A673 (cell line): ENCODE measurements at places on chromosomes 12 and 14. TPM values are rescaled to one million over a fixed set of nuclear protein-coding genes. Genes with fewer than 3 reads are reported as not detected.

Gene SYNE3
- 6.3 and 6.4 TPM in 2 replicates for total RNA-seq

DNA sequence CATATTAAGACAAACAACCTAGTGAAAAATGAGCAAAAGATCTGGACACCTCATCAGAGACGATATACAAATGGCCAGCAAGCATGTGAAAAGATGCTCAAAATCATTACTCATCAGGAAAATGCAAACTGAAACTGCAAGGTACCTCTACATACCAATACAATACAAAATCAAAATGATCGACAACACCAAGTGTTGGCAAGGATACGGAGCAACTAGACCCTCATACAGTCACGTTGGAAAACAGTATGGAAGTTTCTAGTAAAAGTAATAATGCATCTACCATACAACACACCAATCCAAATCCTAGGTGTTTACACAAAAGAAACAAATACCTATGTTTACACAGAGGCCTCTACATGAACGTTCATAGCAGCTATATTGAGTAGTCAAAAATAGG lies 99.9 kb downstream of the IPO8 start:
- H3K36me3 ChIP-seq, result no peaks in the 10 kb centered on the region
- no peaks in the 10 kb centered on the region for H3K27me3 ChIP-seq
- H3K4me3 ChIP-seq, result no peak overlapping the region
- no peak overlapping the region for H3K27ac ChIP-seq
- no peak for DNase-seq
- H3K4me1 ChIP-seq, result peaks cover 17% of the 10 kb centered on the region

Gene PTPRQ
- total RNA-seq, result 0.09 and 0.15 TPM in 2 replicates

Gene C12orf60
- total RNA-seq, result 1.9 and 2.2 TPM in 2 replicates

DNA sequence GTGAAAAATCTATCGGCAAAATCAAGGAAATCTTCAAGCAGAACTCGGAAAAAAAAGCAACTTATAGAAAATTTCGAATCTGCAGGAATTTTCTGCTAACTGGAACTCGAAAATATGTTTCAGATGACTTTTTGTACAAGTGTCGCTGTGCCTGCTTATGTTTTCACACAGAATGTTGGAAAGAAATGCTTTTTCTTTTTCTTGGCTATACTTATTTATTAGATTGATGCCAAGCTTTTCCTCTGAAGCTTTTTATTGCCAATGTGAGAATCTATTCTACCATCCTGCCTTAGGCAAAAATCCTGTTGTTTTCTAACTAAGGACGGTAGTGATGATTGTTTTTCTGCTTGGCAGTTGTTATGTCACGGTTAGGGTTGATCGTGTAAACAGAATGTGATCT lies 65.8 kb downstream of the TRHDE start:
- H3K4me3 ChIP-seq, result no peak overlapping the region
- peaks cover 20% of the 10 kb centered on the region for H3K4me1 ChIP-seq
- no peaks in the 10 kb centered on the region for H3K36me3 ChIP-seq
- no peak overlapping the region for H3K27ac ChIP-seq

Gene CFL2
- total RNA-seq, result 89.4 and 92.7 TPM in 2 replicates

DNA sequence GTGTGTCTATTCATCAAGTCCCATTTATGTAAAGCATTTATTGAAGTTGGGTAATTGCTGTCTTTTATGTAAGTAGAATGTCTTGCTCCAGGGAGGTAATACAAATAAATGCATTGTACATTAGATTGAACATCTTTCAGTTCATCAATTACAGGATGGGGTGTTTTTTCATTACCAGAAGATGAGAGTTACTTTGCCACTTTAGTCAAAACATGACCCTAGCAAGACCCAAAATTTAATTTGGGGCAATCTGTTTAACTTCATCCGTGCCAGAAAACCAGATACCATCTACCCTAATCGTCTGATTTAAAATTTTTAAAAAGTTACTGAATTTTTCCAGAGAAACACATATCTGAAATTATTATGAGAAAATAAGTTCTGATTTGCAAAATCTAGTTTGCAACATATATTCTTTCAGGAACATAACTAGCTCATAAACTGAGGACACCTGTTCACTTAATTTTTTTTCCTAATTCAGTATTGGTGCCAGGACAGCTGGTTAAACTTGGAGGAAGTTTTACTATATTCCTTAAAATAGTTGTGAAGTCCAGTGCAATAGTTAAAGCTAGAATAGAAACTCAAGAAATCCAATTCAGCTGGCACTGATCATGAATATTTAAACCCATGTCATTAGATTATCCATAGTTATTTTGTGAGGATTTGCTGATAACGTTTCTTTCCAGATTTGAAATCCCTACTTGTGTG lies 114.5 kb downstream of the SRGAP1 start:
- H3K4me1 ChIP-seq, result peaks cover 19% of the 10 kb centered on the region
- no peaks in the 10 kb centered on the region for H3K36me3 ChIP-seq
- H3K27me3 ChIP-seq, result no peaks in the 10 kb centered on the region
- DNase-seq, result no peak
- H3K4me3 ChIP-seq, result no peak overlapping the region

DNA sequence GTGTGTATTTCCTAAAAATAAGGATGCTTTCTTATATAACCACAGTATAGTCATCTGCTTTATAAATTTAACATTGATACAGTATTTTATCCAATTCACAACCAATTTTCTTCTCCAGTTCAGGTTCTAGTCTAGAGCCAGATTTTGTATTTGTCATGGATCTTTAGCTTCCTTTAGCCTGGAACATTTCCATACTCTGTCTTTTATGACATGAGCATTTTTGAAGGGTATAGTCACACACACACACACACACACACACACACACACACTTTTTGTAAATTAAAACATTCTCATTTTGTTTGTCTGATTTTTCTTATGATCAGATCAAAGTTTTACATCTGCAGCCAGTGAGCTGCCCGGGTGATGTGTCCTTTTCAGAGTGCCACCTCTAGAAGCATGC lies 25.4 kb downstream of the CGRRF1 start:
- no peaks in the 10 kb centered on the region for H3K27me3 ChIP-seq
- H3K4me3 ChIP-seq, result no peak overlapping the region
- H3K4me1 ChIP-seq, result peaks cover 7% of the 10 kb centered on the region
- no peak for DNase-seq

GRCh38 chr14:104282332-104283196 lies 144.2 kb downstream of the KIF26A start:
- H3K27ac ChIP-seq, result no peak overlapping the region
- DNase-seq, result no peak
- no peak overlapping the region for H3K4me3 ChIP-seq
- H3K4me1 ChIP-seq, result peaks cover 25% of the 10 kb centered on the region

DNA sequence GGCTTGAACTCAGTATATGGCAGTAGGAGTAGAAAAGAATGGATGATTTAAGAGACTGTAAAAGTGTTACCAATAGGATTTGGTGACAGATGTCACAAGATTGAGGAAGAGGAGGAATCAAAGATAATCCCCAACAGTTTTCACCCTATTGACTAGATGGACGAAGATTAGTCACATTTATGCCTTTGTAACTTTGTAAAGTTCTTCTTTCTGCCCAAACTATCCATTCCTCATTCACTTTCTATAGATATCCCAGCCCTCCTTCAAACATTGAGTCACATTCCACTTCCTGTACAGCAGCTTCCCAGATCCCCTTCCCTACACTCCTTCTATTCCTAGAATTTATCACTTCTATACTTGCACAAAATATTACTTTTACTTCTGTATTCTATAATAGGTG lies 207.9 kb downstream of the BTG1 start:
- no peak overlapping the region for H3K4me3 ChIP-seq
- H3K27me3 ChIP-seq, result no peaks in the 10 kb centered on the region
- no peaks in the 10 kb centered on the region for H3K36me3 ChIP-seq
- no peaks in the 10 kb centered on the region for H3K4me1 ChIP-seq
- H3K27ac ChIP-seq, result no peak overlapping the region

- no peaks in the 10 kb centered on the region for H3K4me1 ChIP-seq
Observed at GRCh38 chr12:51160814-51161459, 12.0 kb downstream of the TFCP2 start.
